Skeletal muscle cell (primary cell): ENCODE measurements at places on chromosomes 2 and 18.
A peak's percentile ranks its signal among the peaks of the same experiment; 100 is the strongest.

- DNase-seq, result no peak
Measured at GRCh38 chr2:41806286-41806685, 241.5 kb upstream of the PKDCC start.

GRCh38 chr18:9596843-9597526 is 17.4 kb downstream of the PPP4R1 start:
- no peak for DNase-seq

- peak; percentile 49 for DNase-seq
Measured at GRCh38 chr2:46098621-46099062, 198.6 kb upstream of the EPAS1 start.

DNA sequence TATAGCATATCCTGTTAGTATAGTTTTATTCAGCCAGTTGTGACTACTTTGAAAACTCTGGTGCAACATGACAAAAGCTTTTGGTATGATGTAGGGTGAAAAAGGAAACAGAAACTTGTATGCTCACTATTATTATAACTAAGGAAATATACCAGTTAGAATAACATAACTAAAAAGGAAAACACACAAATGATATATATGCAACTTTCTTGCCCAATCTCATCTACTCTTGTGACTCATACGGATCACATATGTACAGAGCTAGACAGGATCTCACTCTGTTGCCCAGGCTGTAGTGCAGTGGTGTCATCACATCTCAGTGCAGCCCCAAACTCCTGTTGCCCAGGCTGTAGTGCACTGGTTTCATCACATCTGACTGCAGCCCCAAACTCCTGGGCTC is 12.4 kb upstream of the TLK1 start:
- no peak for DNase-seq

GRCh38 chr18:47830772-47831171 is 99.7 kb downstream of the SMAD2 start:
- no peak for DNase-seq

DNA sequence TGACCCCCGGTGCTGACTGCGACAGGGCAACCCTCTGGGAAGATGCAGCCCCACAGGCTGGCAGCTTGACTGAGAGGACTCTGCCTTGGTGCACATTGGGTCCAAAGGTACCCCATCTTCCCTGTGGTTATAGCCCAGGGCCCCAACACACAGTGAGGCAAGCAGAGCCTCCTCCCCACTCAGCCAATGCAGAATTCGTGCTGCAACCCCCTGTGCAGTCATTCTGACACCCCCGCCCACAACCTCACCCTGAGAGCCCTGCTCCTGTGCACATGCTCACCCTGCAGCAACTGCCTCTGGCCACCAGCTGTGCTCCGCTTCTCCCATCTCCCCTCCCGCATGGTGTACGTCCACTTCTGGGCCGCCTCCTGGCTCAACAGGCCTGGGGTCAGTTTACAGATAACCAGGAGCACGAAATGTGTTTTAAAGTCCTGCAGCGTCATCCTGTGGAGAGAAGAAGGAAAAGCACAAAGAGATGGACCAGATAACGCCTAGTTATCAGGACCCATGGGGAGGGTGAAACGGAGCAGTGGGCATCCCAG is 24.4 kb downstream of the CAPN14 start:
- DNase-seq, result no peak

DNA sequence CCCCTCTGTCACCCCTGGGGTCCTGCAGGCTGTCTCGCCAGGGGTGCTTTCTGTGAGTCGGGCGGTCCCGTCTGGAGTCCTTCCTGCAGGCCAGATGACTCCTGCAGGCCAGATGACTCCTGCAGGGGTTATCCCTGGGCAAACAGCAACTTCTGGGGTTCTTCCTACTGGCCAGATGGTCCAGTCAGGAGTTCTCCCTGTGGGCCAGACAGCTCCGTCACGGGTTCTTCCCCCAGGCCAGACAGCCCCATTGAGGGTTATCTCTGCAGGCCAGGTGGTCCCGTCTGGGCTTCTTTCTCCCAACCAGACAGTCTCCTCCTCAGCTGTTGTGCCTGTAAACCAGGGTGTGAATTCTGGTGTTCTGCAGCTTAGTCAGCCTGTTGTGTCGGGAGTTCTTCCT is 27.6 kb downstream of the ADNP2 start:
- no peak for DNase-seq

- DNase-seq, result no peak
Measured at GRCh38 chr2:64223055-64223454, 78.8 kb upstream of the PELI1 start.

GRCh38 chr2:172106108-172106961 is 3.6 kb upstream of the DLX2 start:
- DNase-seq, result no peak

DNA sequence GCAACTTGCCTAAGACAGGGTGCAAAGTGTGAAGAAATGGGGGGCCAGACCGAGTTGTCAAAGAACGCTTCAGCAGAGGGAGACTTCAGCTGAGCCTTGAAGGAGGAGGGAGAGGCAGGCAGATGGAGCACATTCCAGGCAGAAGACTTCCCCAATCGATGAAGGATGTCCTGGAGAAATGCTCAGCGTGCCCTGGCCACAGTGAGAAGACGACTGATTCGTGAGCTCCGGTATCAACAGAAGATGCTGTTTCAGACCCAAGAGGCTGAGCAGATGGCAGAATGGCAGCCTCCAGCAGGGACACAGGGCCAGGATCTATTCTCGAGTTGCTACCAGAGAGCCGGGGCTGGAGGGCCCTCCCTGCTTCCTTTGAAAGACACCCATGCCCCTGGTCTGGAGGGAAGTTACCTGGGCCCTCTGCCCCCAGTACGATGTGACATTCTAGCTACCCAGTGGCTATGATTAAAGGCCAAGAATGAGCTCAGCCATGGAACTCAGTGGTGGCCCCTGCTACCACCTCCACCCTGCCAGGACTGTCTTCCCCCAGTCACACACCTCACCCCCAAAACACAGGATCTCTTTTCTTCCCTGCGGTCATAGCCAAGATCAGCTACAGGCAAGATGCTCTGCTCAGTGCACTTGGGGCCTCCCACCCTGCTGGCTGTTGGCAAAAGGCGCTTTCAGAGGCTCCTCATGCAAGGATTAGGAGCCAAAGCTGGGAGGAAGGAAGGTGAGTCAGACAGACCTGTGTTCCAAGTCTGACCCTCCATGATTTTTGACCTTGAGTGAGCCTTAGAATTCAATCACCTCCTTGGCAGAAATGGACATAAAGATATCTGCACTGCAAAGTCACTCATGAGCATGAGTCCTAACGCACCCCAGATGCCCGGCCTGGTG is 84.3 kb downstream of the TFCP2L1 start:
- no peak for DNase-seq

DNA sequence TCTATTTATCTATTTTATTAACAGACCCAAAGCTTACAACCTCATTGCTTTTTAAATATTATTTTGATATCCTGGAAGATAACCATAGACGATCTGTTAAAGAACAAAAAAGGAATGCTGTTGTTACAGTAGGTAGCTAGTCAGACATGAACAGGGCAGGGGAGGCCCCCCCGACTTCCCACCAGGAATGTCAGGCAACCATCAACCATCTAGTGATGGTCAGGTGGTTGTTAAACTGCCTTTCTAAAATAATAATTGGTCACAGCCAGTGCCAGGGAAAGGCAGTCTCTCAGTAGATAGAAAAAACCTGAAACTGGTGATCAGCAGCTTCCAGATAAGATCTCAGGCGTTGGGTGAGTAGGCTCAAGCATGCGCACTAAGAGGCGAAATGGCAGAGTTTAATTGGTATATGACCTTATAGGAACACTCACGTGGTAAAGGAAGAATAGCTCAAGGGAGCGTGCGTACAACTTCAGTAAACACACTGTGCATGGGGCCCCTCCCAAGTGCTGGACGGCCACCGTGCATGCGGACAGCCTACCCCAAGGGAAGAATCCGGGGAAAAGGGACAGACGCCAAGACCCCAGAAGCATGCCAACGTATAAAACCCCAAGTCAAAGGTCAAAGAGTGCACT is 32.5 kb upstream of the CCL20 start:
- DNase-seq, result no peak

DNA sequence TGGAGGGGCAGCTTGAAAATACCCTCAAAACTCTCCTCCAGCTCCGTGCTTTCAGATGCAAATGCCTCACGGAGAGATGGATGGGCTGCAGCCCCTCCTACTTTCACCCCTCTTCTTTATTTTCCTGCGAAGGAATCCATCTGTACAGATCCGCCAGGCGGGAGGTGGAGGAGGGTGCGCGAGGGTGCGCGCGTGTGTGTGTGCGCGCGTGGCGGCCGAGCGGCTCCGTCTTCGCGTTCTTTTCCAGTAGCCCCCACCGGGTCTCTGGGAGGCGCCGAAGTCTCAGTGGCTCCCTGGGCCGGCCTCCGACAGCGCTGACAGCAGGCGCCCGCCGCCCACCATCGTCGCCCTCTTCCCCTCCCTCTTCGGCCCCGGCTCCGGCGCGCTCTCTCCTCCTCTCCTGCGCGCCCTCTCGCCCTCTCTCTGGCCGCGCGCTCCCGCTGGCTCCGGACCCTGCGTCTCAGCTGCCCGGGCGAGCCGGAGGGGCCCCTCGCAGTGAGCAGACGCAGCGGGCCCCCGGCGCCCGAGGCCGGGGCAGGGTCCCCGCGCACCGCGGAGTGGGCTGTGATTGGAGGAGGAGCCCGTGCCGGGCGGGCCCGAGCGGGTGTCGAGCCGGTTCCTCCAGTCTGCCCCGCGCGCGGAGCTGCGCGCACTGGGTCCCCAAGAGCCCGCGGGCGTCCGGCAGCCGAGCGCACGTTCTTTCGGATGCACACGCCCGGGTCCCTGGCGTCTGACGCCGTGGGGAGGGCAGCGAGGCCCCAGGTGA is at the start of gene CDH7:
CDH7 (plus strand) TSS at position 624 of the 766 bp plus-strand sequence. CDS start 11,831 bp downstream, outside the sequence.
- DNase-seq, result no peak

DNA sequence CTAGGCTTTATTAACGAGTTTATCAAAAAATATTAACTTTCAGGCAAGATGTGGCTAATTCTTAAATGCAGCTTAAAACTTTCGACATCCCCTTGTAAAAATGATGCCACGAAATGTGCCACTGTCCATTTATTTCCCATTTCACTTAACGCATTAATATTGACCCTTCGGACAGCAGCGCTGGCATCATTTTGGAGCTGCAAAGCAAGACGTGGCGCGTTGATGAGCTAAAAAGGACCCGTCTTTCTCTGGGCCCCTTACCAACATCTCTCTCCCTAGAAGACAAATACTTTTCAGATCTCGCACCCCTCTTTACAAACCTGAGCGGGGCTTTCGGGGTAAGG is 367.9 kb downstream of the MTX2 start:
- DNase-seq, result no peak

DNA sequence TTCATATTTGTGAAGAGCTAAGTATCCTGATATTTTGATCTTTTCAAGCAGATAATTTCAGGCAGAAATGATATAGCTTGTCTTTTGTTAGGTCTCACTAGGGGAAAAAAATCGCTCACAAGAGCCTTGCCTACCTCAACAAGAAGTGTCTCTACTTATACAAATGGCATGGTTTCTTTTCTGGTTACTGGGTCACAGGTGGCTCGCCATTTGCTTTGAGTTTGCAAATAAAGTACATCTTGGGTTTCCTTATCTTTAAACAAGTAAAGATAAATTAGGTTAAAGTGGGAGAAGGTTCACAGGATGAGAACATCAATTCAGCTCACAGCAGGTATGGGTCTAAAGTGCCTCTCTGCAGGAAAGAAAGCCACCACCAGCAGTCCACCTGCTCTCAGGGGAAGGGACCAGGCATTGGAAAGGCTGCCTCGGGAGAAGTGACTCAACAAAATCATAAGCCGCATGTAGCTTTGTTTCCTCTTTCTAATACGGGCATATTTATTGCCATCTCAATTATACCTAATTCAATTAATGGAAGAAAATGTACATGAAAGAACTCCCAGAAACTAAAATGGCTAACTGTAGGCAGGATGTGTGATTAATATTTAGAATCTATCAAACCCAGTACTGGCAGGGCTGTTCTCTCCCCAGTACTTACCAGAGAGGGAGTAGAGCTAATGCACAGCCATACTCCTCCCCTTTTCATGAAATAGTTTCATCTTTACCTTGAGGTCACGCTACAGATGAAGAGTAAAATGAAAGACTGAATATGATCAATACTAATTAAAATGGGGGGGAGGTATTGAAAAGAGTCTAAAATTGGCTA is 28.3 kb downstream of the CDC42EP3 start:
- no peak for DNase-seq

GRCh38 chr2:3253913-3254441 is 123.6 kb downstream of the EIPR1 start:
- no peak for DNase-seq

DNA sequence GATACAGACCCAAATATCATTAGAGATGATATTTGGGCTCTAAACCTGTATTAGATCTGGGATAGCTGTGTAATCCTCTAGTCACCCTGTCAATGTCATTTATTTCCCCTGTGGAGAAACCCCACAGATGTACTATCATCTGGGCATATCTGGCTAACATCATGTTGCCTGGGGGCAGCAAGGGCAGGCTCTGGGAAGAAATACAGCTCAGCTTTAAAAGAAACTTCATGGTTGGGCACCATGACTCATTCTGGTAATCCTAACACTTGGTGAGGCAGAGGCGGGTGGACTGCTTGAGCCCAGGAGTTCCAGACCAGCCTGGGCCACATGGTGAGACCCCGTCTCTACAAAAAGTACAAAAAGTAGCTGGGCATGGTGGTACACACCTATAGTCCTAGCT is 282.5 kb downstream of the SLC8A1 start:
- no peak for DNase-seq

GRCh38 chr2:222734703-222735014 is 63.2 kb downstream of the MOGAT1 start:
- no peak for DNase-seq

DNA sequence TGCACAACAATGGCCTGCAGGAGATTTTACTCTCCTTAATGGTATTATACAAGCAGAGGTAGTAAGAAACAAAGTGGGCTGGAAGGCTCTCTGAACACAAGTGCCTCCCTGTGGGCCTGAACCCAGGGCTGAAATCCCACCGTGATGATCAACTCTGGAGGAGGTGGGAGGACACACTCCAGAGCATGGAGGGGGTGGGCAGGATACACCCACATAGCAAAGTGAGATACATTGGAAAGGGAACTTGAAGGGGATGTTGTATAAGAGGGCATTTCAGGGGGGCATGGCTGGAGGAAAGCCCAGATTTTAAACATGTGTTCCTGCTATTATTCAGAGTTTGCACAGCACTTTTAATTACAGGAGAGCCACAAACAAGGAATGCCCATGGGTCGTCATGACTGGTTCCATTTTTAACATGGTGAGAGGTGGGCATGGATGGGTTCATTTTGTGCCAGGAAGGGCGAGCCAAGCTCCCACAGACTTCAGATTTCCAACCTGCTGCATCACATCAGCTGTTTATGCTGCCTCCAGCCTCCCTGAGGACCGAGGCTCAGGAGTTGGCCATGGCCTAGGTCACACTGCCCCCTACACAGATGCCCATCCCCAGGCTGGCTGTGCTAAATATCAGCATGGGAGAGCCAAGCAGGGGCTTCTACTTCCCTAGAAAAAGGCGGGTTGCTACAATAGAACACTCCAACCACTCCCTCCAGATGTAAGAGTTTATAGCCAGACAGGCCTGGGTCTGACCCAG is 416.2 kb upstream of the ID2 start:
- DNase-seq, result no peak

DNA sequence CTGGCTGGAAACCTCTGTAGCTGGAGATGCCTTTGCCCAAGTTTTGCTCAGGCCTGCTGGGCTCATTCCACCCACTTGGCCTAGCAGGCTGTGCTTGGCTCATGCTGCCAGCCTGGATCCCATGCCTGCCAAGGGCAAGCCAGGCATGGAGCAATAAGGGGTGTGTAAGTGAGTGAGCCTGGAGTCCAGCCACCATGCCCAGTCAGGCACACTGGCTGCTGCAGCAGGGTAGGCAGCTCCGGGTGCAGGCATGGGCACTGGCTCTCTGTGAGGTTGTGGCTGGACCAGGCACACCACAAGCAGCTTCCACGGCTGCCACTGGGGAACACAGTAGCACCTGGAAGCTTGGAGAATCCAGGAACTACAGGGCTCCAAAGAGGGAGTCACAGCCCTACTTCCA is 147.7 kb upstream of the HS6ST1 start:
- no peak for DNase-seq
